ENCODE measurements at places on chromosomes 3 and 15. TPM values are rescaled to one million over a fixed set of nuclear protein-coding genes. Genes with fewer than 3 reads are reported as not detected.

DNA sequence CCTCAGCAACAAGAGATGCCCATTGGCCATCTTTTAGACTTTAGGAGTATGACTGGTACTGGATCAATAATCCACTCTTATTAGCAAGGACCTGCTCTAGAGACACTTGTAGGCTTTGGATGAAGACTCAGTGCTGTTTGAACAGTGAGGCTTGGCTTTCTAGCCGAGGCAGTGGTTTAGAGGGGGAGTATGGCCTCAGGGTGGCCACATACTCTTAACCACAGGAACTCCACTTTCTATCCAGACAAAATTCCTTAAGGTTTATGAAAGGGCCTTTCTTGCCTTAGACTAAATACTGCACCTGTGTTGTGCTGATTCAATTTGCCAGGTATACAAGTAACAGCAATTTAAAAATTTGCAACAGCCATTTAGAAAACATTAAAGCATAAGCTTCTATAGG, 1046.3 kb downstream of the DIPK2A start:
- peak; percentile 5 for DNase-seq

GRCh38 chr3:150960708-150961684, 11.5 kb downstream of the CLRN1 start:
- DNase-seq: no peak

- DNase-seq: no peak
Observed at GRCh38 chr3:132457286-132457685, 40.0 kb downstream of the DNAJC13 start.

NRROS gene
- total RNA-seq: not detected

RGMA gene
- 52.7 TPM for total RNA-seq

TMC3 gene
- total RNA-seq: 0.06 TPM

C3orf49 gene
- not detected for total RNA-seq
